ENCODE measurements at places on chromosomes 4 and X. TPM values are rescaled to one million over a fixed set of nuclear protein-coding genes. Genes with fewer than 3 reads are reported as not detected.

The HERC5 gene
- polyA plus RNA-seq, result 2.7 TPM

The SGMS2 gene
- polyA plus RNA-seq, result 8.0 TPM

The GRK4 gene
- polyA plus RNA-seq, result 10.8 TPM

The SATL1 gene
- polyA plus RNA-seq, result 0.49 TPM

The SSX2B gene
- not detected for polyA plus RNA-seq

The ZIC3 gene
- polyA plus RNA-seq, result 0.06 TPM

The MID1IP1 gene
- polyA plus RNA-seq, result 9.4 TPM

The COPS4 gene
- 63.6 TPM for polyA plus RNA-seq

The NUDT10 gene
- 1.5 TPM for polyA plus RNA-seq

The TMEM271 gene
- 0.29 TPM for polyA plus RNA-seq

The FAT1 gene
- 81.8 TPM for polyA plus RNA-seq

The PGAM4 gene
- not detected for polyA plus RNA-seq

The SPATA4 gene
- polyA plus RNA-seq, result 0.24 TPM

The PPP2R2C gene
- polyA plus RNA-seq, result 0.52 TPM

The IGBP1 gene
- polyA plus RNA-seq, result 94.2 TPM

The EDA gene
- polyA plus RNA-seq, result 21.2 TPM

The ADH1B gene
- 8.7 TPM for polyA plus RNA-seq

The HPGDS gene
- polyA plus RNA-seq, result 9.3 TPM

The CLCN5 gene
- 56.1 TPM for polyA plus RNA-seq

The GPR34 gene
- 6.6 TPM for polyA plus RNA-seq

The ELK1 gene
- 23.7 TPM for polyA plus RNA-seq

The IBSP gene
- polyA plus RNA-seq, result not detected

The ESX1 gene
- polyA plus RNA-seq, result not detected

The PFKFB1 gene
- polyA plus RNA-seq, result 0.18 TPM

The CT47A1 gene
- not detected for polyA plus RNA-seq

The TCEAL5 gene
- 7.0 TPM for polyA plus RNA-seq

The RBMXL3 gene
- polyA plus RNA-seq, result not detected

The ABLIM2 gene
- polyA plus RNA-seq, result 10.4 TPM

The NFKB1 gene
- polyA plus RNA-seq, result 24.2 TPM

The NAA10 gene
- 64.2 TPM for polyA plus RNA-seq
